Epithelial cell of umbilical artery (primary cell): ENCODE measurements at places on chromosomes 5 and 9. TPM values are rescaled to one million over a fixed set of nuclear protein-coding genes. Genes with fewer than 3 reads are reported as not detected.

The AFAP1L1 gene
- total RNA-seq = 54.0 and 70.5 TPM in 2 replicates

The PCDHGB3 gene
- 0.46 and 1.3 TPM in 2 replicates for total RNA-seq

The INVS gene
- total RNA-seq = 20.1 and 32.1 TPM in 2 replicates

The MAMDC4 gene
- total RNA-seq = 0.32 and 1.5 TPM in 2 replicates

The FOXD4 gene
- not detected in 2 replicates for total RNA-seq

The AMBP gene
- 0.15 TPM in 1 of 2 replicates, not detected in the other for total RNA-seq

The FTMT gene
- total RNA-seq = not detected in 2 replicates

The C5orf58 gene
- not detected in 2 replicates for total RNA-seq

The NDUFAF2 gene
- 39.3 and 49.1 TPM in 2 replicates for total RNA-seq

The IFNA21 gene
- total RNA-seq = not detected in 2 replicates
